ENCODE measurements at places on chromosomes 3 and 15.

DNA sequence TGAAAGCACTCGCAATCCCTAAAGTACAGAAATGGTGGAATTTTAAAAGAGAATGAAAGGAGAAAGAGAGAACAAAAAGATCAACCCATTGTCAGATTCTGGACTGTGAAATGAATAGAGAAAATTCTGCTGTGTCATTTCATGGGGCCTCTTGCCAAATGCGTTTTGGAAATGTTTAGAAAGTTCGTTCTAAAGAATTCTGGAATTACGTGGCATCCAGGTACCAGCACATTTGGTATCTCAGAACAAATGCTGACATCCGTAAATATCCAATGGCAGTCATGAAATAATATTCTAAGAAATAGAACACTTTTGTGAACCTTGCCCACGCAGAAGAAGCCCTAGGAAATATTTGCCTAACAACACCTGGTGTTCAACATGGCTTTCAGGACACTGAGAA lies 219.2 kb downstream of the P3H2 start:
- DNase-seq = no peak

DNA sequence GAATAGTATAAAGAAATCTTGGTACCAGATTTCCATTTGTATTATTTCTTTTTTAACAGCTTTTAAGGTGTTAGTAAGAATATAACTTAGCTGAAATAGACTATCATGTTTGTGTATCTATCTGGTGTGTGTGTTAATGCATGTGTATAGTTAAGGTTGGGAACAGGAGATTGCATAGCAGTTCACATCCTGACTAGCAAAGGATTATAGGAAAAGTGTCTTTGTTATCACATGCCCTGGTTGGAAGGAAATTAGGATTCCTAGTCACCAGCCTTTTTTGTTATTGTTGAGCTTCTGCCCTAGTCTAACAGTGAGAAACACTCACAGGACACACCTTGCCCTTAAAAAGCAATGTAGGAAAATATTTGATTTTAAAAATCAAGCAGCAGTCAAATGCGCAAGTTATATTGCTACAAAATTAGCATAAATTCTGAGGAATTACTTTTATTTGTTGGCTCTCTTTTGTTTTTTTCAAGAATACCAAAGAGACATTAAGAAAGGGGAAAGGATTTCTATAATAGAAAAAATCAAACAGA lies 58.2 kb downstream of the SETD5 start:
- no peak for DNase-seq

DNA sequence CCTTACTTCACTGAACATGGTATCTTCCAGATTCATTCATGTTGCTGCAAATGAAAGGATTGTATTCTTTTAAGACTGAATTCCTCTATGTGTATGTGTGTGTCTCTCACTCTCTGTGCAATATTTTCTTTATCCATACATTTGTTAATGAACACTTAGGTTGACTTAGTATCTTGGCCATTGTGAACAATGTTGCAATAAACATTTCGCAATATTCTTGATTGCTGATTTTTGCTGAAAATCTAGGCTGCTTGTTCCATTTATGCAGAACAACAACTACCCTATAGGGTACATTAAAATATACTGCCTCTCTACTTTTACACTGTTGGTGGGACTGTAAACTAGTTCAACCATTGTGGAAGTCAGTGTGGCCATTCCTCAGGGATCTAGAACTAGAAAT lies 732.4 kb downstream of the CADM2 start:
- DNase-seq = no peak

DNA sequence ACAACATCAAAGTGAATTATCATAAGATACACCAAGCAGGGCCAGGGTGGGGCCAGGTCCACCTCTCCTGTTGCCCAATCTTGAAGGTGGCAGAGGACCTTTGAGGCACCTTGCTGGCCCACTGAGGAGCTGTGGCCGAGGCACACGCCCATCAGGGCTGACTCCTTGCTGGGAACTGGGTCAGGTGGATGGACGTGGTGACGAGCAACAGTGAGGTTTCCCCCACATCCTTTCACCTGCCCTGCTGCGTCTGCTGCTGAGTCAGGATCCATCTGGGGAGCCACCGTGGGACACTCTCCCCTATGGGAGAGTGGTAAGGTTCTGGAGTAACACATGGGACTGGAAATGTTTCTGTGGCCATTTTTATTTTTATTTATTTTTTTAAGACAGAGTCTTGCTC lies 17.3 kb upstream of the FURIN start:
- DNase-seq = no peak

- DNase-seq = no peak
These were observed 122.6 kb upstream of the ATP2B2 start for GRCh38 chr3:10627884-10628572.

DNA sequence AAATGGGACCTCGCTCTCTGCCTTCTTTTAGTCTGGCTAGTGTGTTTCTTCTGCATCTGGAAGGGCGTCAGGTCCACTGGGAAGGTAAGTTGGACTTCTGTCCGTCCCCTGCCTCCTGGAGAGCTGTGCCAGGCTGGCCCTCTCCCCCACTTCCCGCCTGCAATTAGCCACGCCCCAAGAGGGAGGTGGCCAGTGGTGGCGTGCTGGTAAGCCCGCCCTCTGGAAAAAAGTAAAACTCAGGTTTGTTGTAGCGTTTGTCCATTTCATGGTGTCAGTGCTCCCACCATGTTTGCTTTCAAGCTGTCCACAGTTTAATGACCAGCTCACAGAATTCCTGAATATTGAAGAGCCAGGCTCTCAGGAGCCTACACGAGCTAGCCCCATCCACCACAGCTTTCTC lies 55.6 kb downstream of the SLC6A6 start:
- DNase-seq = no peak

DNA sequence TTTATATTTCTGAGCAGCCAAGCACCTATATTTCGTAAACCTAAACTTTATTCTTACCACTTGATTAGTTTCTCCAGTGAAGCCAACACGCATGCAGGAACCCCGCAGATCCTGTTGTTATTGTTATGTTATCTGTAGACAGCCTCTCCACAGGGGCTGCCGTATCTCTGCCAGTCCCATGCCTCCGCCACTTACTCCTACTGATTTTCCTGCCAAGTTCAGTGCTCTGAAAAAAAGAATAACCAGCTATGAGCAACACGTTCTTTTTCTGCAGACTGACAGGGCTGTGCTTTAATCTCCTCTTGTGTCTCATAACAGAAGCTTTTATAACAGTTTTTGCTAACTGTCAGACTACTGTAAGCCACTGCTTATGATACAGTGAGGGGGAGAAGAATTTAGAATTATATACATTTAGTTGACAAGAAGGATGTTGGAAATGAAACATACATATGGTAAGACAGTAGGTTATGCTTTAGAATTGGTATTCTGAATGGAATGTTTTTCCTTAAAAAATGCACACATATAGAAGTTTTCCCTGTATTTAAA lies 347.4 kb downstream of the SI start:
- no peak for DNase-seq

DNA sequence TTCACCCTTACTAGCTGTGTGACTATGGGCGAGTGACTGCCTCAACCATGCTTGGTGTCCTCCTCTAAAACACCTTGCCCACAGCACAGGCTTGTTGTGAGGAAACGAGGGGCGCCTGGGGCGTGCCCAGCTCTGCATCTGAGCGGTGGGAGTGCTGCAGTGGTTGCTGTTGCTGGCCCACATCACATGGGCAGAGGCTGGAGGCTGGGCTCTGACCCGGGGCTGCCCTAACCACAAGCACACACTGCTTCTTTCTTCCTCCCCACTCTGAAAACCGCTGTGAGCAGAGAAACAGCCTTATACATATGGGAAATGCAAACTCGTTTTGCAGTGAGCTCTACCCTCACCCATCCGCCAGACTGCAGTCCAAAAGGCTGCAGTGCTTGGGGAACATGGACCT lies 74.8 kb upstream of the RPL32 start:
- DNase-seq = peak; percentile 21

DNA sequence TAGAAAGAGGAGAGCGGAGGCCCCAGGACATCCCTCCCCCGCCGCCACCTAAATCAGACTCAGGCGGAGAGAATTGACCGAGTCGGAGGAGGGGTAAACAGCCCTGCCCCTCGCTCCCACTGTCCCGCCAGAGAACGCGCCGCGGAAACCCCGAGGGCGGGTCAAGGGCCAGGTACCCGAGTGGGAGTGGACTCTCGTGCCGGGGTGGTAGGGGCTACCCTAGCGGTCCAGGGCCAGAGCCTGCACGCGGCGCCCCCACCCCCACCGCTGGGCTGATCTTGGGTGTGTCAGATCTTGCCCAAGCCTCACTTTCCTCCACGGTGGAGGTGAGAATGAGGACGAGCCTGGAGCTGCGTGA lies 19.0 kb downstream of the SPATA12 start:
- no peak for DNase-seq

- no peak for DNase-seq
These were observed 26.2 kb upstream of the IL16 start for GRCh38 chr15:81170511-81170910.

- DNase-seq = no peak
These were observed 144.7 kb downstream of the FAM43A start for GRCh38 chr3:194830401-194830800.

DNA sequence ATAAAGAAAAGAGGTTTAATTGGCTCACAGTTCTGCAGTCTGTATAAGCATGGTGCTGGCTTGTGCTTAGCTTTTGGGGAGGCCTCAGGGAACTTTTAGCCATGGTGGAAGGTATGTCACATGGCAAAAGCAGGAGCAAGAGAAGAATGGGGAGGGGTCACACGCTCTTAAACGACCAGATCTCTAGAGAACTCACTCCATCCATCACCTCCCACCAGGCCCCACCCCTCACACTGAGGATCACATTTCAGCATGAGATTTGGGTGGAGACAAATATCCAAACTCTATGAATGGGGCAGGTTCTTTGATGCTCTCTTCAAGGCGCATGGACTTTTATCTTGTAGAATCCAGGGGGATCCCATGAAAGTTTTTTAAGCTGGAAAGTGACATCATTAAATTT lies 75.7 kb downstream of the ITPR1 start:
- no peak for DNase-seq

DNA sequence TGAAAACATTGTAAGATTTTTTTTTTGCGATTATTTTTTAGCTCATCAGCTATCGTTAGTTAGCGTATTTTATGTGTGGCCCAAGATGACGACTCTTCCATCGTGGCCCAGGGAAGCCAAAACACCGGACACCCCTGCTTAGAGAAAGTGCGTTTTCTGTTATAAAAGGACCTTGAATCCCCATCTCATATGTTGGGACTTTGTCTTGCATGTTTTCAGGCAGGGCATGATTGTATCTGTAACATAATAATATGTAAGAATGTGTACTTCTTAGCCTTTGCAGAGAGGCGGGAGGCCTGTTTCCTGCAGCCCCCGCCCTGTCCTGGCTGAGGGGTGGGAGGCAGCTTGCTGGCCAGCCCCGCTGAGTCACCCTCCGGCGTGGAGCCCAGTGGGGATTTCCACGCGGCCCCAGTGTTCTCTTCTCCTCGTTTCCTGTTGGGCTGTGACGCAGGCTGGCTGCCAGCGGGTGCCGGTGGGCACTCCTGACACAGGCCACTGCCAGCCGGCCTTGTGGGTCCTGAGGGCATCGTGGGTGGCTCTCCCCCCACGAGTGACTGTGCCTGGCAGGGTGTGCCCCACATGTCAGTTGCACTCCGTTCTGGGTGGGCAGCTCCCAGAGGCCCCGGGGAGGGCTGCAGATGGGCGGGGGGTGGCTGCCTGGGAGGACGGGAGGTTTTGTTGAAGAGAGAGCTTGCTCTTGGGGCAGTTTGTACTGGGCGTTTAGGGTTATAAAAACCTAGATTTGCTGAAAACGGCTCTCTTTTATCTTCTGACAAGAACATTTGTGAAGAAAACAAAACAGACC lies 55.6 kb downstream of the SMAD3 start:
- peak; percentile 81 for DNase-seq

DNA sequence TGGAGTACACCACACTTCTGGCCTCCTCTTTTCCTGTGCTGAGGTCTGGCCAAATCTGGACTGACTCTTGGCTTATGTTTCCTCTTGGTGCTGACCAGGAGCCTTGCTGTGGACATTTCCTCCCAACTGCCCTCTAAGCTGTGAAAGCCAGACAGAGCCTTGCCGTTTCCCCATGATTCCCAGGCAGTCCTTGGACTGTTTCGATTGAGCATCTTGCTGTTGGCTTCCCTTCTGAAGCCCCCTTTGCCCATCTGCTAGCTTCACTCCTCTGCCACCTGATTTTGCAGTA lies 110.5 kb downstream of the EPHB1 start:
- DNase-seq = no peak

- DNase-seq = peak; percentile 7
These were observed 2.1 kb downstream of the ATP11B start for GRCh38 chr3:182795389-182795782.

GRCh38 chr3:171057072-171057471 lies 30.6 kb upstream of the SLC2A2 start:
- no peak for DNase-seq

- no peak for DNase-seq
These were observed 72.1 kb upstream of the MAGI1 start for GRCh38 chr3:66110840-66111239.

GRCh38 chr3:13024765-13025065 lies 48.5 kb downstream of the IQSEC1 start:
- DNase-seq = no peak

DNA sequence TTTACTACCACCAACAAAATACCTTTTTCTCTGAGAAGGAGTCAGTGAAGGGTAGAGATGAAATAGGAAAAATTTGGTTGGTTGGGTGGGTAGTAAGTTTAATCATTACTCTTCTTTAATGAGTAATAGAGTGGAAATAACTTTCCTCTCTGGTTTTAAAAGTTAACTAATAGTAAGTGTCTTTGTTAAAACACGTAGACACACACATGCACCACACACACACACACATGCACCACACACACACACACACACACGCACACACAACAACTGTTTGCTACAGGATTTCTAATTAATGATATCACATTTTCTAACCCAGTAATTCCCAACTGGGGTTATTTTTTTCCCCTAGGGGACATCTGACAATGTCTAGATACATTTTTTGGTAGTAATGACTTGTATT lies 84.1 kb downstream of the CHL1 start:
- no peak for DNase-seq

- DNase-seq = no peak
These were observed 6.6 kb downstream of the PPCDC start for GRCh38 chr15:75030023-75030413.

DNA sequence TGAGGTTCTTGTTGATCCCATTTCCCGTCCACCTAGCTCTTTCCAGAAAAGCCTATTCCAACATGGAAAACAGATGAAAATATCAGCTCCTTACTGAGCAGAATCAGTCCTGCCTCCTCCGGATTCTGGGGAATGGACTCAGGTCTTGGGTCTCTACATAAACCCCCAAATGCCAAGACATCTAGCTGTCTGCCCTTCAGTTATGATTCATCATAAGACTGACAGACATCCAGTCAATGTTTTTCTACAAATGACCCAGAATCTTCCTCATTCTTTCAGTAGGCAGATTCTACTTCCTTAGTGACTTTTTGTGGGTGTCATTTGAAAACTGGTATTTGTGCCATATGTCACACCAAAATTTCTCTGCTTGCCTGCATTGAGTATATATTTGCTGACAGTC lies 103.0 kb upstream of the TGFBR2 start:
- no peak for DNase-seq

- no peak for DNase-seq
These were observed at the start of gene SEMA6D for GRCh38 chr15:47717036-47717612. TSS of gene SEMA6D (plus strand) at chr15:47717505. CDS start at chr15:47759799, 42,294 bp downstream.

DNA sequence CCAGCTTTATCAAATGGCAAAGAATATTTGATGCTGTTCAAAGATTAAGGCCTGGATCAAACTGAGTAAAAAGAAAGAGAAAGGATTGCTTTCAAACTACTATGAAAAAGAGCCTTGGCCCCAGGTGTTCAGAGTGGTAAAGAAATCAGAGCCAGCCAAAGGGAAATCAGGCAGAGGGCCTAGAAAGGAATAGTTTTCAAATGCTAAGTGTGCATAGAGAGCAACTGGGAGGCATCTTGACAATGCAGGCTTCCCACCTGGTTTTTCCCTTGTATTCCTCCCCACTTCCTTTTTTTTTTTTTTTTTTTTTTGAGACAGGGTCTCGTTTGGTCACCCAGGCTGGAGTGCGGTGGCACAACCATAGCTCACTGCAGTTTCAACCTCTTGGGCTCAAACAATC lies 340.2 kb upstream of the ADAMTS9 start:
- no peak for DNase-seq

Data from stimulated activated CD8-positive, alpha-beta memory T cell treated with anti-CD3 and anti-CD28 coated beads, Interleukin-12 subunit alpha, Interleukin-12 subunit beta, amount 100 ng/mL, for 1 hour (primary cell).